HuH-7 (cell line): ENCODE measurements at places on chromosomes 11 and 22.
A peak's percentile ranks its signal among the peaks of the same experiment; 100 is the strongest.

- no peak for DNase-seq
Observed at GRCh38 chr11:65868076-65868667, 4.4 kb downstream of the EFEMP2 start.

DNA sequence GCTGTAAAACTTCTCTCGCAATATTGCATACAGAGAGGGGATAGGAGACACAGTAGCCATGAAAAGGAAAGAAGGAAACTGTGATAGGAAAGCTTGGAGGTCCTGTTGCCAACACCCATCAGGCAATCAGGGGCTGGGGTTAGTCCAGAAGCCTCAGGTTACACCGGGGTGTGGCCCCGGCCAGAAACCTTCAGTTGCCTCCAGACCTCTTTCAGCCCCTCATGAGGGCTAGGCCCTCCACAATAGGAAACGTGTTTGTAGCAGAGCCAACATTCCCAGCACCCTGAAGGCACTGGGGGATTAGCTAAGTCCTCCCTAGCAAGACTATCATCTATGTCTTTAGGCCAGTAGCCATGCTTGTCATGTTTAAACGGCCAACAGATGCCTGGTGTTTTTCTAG is 1048.0 kb upstream of the CNTN5 start:
- DNase-seq: no peak

- no peak for DNase-seq
Observed at GRCh38 chr22:27490080-27490479, 311.5 kb downstream of the MN1 start.

DNA sequence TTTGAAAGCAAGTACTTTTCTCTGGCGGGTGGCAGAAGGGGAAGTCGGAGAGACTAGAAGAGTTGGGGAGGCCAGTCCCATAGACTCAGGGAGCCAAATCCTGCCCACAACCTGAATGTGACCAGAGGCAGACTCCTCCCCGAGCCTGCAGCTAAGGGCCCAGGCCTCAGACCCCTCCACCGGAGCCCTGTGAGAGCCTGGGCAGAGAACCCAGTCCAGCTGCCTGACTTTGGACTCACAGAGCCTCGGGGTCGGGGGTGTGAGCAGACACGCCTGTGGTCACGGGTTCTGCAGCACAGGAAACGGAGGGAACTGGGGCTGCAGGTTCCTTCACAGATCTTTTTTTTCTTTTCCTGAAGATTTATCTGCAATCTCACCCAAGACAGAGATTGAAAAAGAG is 312.3 kb downstream of the CTTN start:
- DNase-seq: no peak

GRCh38 chr11:46522682-46523281 is 71.0 kb downstream of the AMBRA1 start:
- no peak for DNase-seq

DNA sequence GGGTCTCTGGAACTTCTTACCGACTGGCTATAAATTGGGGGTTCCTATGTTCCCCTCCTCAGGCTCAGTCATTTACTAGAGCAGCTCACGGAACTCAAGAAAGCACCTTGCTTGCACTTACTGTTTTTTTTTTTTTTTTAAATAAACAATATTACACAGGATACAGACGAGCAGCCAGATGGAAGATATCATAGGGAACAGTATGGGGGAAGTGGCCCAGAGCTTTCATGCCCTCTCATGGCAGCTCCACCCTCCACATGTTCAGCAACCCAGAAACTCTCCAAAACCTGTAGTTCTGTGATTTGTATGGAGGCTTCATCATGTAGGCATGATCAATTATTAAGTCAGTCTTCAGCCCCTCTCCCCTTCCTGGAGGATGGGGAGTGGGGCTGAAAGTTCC is 7.5 kb downstream of the UVRAG start:
- DNase-seq: no peak

DNA sequence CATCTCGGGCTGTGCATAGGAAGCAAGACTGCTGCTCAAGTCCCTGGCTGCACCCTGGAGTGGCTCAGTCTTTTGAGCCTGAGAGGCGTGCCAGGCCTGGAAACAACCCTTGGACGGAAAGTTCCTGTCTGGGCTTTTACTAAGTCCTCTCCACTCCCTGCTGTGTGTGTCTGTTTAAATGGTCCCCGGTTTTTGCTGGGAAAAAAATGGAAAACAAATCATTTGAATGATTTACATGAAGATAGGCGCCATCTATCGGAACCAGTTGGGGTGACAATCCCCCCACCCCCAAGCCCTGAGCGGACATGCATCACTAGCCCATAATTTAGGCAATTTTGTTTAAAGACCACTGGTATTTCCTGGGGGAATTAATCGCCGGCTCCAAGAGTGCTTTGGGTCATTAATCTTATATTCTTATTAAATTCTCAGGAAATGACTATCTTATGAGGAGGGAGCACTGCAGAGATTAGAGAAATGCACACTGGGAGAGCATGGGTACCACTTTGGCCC is 2.7 kb upstream of the GAB2 start:
- DNase-seq: peak; percentile 54

GRCh38 chr11:78099666-78100065 is 20.0 kb upstream of the NDUFC2 start:
- DNase-seq: no peak

DNA sequence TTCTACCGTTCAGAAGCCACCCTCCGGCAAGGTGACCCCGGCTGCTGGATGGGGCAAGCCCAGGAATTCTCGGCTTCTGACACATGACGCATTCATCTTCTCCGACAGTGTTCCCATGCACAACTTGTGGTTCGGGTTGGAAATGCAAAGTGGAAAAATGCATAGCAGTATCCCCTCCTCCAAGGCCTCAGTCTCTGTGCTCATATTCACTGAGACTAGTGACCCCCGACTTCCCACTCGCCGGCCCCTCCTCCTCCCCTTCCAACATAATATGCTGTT is 70.0 kb upstream of the NTM start:
- DNase-seq: no peak

- no peak for DNase-seq
Observed at GRCh38 chr22:46800102-46800857, 37.8 kb downstream of the TBC1D22A start.

- peak; percentile 14 for DNase-seq
Observed at GRCh38 chr11:18844753-18845367, 53.3 kb upstream of the PTPN5 start.

DNA sequence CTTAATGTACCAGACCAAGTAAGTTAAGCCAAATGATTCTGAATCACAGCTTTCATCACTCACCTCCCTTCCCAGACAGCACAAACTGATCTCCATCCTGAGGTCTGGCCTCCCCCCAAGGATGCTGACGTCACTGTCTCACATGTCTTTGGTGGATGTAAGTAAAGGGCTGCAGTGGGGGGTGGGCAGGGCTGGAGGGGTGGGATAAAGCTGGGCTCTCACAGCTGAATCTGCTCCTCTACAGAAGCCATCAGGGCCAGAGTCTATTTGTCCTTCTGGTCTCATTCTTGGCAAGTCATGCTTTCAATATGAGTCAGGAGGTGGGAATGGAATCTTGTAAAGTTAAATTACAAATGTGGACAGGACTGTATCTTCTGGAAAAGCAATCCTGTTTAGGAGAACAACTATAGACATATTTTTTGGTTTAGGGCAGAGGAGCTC is 32.7 kb downstream of the P4HA3 start:
- DNase-seq: no peak

- no peak for DNase-seq
Observed at GRCh38 chr22:39090426-39091064, 6.5 kb upstream of the APOBEC3H start.

GRCh38 chr11:93288079-93288478 is 42.5 kb upstream of the DEUP1 start:
- no peak for DNase-seq

- DNase-seq: no peak
Observed at GRCh38 chr11:1660111-1660867, 30.7 kb downstream of the KRTAP5-5 start.

GRCh38 chr11:86624366-86624765 is 48.0 kb downstream of the ME3 start:
- no peak for DNase-seq

DNA sequence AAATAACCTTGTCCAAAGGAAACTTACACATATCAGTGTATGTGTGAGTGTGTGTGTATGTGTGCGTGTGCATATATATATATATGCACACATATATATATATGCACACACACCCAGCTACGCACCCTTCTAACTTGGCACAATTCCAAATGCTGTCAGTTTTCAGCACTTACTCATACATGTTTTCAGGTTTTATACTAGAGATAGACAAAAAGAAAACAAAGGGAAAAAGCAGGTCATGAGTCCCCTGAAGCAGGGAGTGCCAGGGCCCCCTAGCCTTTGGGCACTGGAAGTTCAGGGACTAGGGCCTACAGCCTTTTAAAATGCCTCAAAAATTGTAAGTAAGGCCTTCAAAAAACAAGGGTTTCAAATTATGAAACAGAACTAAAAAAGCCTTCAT is 265.4 kb downstream of the CADM1 start:
- DNase-seq: no peak

DNA sequence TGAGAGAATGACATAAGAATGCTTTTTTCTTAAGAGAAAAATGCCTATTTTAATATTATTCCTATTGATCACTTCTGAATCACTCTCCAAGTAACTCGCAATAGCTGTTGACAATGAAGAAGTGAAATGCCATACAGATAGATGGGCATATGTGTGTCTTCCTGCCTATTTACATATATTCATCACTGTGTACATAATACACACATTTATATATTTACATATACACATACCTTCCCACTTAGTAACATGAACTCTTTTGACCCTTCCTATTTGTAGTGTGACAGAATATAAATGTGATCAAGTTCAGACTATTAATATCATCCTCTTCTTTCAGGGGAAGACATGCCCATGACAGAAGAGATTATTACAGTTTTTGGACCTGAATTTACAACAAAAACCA is 756.7 kb downstream of the DLG2 start:
- no peak for DNase-seq

GRCh38 chr11:75616281-75616680 is 52.6 kb downstream of the MAP6 start:
- no peak for DNase-seq

GRCh38 chr11:33808228-33808828 is 34.0 kb upstream of the FBXO3 start:
- peak; percentile 46 for DNase-seq

GRCh38 chr22:28034145-28034759 is 115.2 kb upstream of the PITPNB start:
- DNase-seq: no peak

GRCh38 chr11:106988151-106989077 is 29.9 kb downstream of the GUCY1A2 start:
- no peak for DNase-seq

GRCh38 chr11:67381244-67381972 is 8.0 kb upstream of the CLCF1 start:
- DNase-seq: no peak

- DNase-seq: no peak
Observed at GRCh38 chr11:107808521-107808920, 50.1 kb downstream of the SLC35F2 start.

DNA sequence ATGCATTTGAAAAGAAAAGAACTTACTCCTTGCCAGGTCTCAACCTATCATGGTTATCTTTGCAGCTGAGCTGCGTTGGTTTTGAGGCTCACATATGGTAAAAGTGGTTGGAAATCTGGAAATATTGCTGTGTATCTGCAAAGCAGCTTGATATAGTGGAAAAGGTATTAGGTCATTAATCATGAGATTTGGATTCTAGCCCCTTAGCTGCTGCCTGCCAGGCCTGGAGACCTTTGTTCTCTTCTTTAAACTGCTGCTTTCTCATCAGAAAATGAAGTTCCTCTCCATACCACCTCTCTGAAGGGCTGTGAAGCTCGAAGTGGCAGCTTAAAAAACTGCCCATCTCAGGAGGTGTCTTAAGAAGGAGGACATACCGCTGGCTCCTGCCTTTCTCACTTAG is 5.7 kb downstream of the PPARA start:
- DNase-seq: no peak

- no peak for DNase-seq
Observed at GRCh38 chr11:19751055-19751454, 38.4 kb downstream of the NAV2 start.

DNA sequence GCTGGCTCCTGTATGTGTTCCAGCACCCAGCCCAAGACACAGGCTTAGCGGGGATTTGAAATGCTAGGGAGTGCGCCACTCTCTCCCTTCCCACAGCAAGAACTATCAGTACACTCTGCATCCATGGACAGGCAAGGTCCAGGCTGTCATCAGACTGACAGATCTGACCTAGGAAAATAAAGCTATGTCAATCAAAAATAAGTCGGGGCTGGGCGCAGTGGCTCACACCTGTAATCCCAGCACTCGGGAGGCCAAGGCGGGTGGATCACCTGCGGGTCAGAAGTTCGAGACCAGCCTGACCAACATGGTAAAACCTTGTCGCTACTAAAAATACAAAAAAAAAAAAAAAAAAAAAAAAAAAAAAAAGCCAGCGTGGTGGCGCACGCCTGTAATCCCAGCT is 1.7 kb upstream of the MOV10L1 start:
- no peak for DNase-seq

- no peak for DNase-seq
Observed at GRCh38 chr22:44869196-44869595, 116.8 kb downstream of the ARHGAP8 start.

GRCh38 chr11:2525941-2526807 is 81.4 kb downstream of the KCNQ1 start:
- DNase-seq: no peak

- DNase-seq: no peak
Observed at GRCh38 chr11:72475381-72475780, 41.0 kb upstream of the CLPB start.

GRCh38 chr11:76617553-76618265 is 52.8 kb downstream of the LRRC32 start:
- no peak for DNase-seq

- DNase-seq: no peak
Observed at GRCh38 chr22:41175546-41175945, 29.6 kb upstream of the L3MBTL2 start.

DNA sequence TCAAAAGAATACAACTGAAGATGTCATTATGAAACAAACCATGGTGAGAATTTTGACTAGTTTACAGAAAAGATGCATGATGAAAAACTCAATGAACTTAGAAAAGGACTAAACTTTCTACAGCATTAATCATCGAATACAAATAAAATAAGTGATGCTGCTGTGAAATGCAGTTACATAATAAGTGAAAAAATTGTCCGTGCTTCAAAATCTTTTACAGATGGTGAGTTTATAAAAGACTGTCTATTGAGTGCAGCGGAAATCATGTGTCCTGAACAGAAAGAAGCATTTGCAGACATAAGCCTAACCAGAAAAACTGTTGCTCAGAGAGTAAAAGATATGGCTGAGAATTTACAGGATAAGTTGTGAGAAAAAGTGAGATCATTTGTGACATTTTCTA is 33.8 kb downstream of the NEAT1 start:
- no peak for DNase-seq
